ENCODE measurements at places on chromosomes 11 and 22. TPM values are rescaled to one million over a fixed set of nuclear protein-coding genes. Genes with fewer than 3 reads are reported as not detected.

DNA sequence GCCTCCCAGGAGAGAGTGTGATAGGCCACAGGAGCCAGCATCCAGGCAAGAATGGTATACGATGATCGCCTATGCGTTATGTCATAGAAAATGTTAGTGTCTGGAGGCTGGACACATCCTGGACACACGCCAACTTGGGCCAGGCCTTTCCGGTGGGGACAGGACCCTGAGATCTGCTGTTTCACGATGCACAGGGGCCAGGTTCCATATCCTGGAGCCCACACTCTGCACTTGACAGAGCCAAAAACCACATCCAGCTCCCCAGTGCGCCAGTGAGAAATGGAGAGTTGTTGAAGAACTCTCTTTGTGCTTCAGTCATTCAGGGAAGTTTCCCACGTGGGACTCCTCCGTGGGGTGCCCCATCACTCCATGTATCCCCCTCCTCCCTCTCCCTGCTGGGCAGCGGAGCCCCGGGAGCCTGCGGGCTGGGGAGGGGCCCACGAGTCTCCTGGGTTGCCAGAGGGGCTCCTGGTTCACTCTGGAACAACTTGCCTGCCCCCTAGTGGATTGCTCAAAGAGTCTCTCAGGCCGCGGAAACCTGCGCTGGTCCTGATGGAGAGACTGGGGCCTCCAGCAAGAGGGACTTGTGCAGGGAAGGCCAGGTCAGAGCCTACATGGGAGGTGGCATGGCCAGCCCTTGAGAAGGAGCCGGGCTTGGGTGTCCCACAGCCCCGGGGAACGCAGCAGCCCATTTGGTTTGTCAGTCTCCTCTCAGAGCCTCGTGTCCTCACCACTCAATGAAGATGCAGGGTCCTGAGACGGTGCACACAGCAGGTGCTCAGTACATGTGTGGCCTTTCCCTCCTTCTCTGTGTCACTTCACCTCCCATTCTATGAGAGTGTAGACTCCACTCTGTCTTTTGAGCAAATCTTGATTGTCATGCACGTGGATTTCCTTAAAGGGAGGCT lies 10.2 kb upstream of the LRRC32 start:
- no peak overlapping the region for H3K27ac ChIP-seq
- no peaks in the 10 kb centered on the region for H3K27me3 ChIP-seq
- no peaks in the 10 kb centered on the region for H3K36me3 ChIP-seq
- H3K4me3 ChIP-seq = no peak overlapping the region

Gene IGLL5
- total RNA-seq = not detected

DNA sequence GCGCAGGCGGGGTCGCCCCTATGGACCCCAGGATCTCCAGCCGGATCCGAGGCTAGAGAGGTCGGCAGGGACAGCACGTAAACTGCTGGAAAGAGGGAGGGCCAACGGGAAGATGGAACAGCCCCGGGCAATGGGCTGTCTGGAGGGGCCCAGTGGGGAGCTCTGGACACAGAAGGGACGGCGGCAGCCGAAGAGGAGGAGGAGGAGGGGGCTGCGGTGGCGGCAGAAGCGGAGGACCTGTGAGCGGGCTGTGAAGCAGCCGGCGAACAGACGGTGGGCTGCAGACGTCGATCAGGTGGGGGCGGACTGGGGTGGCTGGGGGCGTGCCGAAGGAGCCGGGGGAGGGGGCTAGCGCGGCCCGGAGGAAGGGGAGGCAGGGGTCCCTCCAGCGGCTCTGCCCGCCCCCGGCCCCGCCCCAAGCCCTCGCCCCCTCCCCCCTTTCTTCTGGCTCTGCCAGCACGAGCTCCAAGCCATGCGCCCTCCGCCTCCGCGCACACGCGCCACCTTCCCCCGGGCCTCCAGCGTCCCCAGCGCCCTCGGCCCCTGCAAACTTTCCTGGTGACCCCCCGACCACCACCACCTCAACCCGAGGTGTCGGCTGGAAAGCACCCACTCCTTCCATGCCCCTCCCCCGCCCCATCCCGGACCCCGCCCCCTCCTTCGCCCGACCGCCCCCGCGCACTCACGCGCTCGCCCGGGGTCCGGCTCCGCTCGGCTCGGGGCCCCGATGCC lies 432 bp downstream of the TNKS1BP1 start:
- no peaks in the 10 kb centered on the region for H3K27me3 ChIP-seq
- H3K4me1 ChIP-seq = peaks cover 21% of the 10 kb centered on the region
- peak overlapping the region; percentile 97 for H3K27ac ChIP-seq
- peak; percentile 40 for DNase-seq

DNA sequence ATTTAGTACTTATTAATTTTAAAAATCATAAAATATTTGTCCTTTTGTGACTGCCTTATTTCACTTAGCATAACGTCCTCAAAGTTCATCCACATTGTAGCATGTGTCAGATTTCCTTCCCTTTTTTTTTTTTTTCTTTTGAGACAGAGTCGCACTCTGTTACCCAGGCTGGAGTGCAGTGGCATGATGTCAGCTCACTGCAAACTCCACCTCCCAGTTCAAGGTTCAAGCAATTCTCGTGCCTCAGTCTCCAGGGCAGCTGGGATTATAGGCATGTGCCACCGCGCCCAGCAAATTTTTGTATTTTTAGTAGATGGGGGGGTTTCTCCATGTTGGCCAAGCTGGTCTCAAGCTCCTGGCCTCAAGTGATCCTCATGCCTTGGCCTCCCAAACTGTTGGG lies 10.6 kb downstream of the RAB6A start:
- H3K27me3 ChIP-seq = no peaks in the 10 kb centered on the region
- H3K27ac ChIP-seq = no peak overlapping the region
- no peak for DNase-seq
- no peaks in the 10 kb centered on the region for H3K36me3 ChIP-seq

Gene TRIM21
- 17.0 TPM for total RNA-seq

DNA sequence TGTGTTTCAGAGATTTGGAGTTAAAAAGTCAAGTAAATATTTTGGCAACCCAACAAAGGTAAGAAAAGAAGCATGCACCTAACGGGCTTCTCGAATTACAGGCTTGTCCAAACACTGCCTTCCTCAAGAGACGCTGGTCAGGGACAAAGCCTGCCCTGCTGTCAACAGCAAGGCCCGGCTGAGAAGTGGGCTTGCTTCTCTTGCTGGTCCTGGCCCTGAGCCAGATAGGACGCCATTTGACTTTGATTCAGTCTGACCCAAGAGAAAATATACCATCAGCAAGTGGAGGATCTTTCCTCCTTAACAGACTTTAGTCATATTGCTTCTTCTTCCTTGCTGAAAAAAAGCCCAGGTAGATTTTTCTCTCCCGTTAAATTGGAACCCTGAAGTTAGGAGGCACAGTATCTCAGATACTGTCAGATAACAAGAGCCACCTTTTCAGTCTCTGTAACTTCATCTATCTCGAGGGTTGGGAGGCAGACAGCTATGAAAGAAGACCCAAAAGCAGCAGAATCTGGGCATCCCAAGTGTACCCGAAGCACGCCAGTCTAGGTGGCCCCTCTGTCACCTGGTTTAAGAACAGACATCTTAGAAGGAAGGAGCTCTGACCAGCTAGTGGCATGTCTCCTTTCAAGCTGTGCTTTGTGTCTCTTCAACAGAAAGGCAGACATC lies 57.5 kb downstream of the C22orf31 start:
- DNase-seq = peak; percentile 85
- H3K4me1 ChIP-seq = peaks cover 10% of the 10 kb centered on the region
- peak overlapping the region; percentile 78 for H3K27ac ChIP-seq
- no peaks in the 10 kb centered on the region for H3K27me3 ChIP-seq
- H3K4me3 ChIP-seq = no peak overlapping the region

Gene POU2AF3
- total RNA-seq = 9.5 TPM

Gene ZNF280B
- total RNA-seq = 0.50 TPM

GRCh38 chr11:125091247-125091876 lies 20.1 kb downstream of the TMEM218 start:
- H3K4me3 ChIP-seq = no peak overlapping the region
- no peak for DNase-seq
- no peaks in the 10 kb centered on the region for H3K36me3 ChIP-seq
- H3K27ac ChIP-seq = no peak overlapping the region

DNA sequence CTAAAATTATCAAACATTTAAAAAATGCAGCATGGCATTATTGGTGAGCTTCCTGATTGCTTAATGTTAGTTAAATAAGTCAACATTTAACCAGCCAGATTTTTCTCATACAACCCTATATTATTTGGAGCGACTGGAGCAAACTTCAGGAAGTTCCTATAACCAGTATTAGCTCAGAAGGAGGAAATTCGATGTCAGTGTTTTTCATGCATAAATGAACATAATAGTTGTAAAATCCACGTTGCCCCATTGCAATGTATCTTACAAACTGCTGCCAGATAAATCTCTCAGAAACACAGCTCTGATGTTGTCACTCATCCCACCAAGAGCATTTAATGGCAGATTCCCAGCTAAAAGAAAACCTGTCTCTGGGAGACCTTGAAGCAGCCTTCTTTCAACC lies 278.5 kb downstream of the CASP12 start:
- no peak overlapping the region for H3K4me3 ChIP-seq
- no peak for DNase-seq
- H3K4me1 ChIP-seq = no peaks in the 10 kb centered on the region
- H3K27me3 ChIP-seq = no peaks in the 10 kb centered on the region
- no peaks in the 10 kb centered on the region for H3K36me3 ChIP-seq

Gene SCN2B
- 0.68 TPM for total RNA-seq

GRCh38 chr11:62539238-62539925 lies 7.2 kb downstream of the AHNAK start:
- DNase-seq = no peak
- peaks cover 49% of the 10 kb centered on the region for H3K4me1 ChIP-seq
- no peak overlapping the region for H3K4me3 ChIP-seq

- no peaks in the 10 kb centered on the region for H3K4me1 ChIP-seq
- H3K27ac ChIP-seq = no peak overlapping the region
- no peak overlapping the region for H3K4me3 ChIP-seq
- H3K27me3 ChIP-seq = peaks cover 4% of the 10 kb centered on the region
- no peak for DNase-seq
Observed at GRCh38 chr22:49735901-49736421, 91.7 kb downstream of the BRD1 start.

Gene OR5T1
- not detected for total RNA-seq

- no peaks in the 10 kb centered on the region for H3K36me3 ChIP-seq
- no peak overlapping the region for H3K27ac ChIP-seq
- H3K4me1 ChIP-seq = no peaks in the 10 kb centered on the region
Observed at GRCh38 chr11:34394771-34395300, 37.0 kb upstream of the ABTB2 start.

GRCh38 chr22:46593211-46593681 lies 26.9 kb upstream of the GRAMD4 start:
- H3K27ac ChIP-seq = no peak overlapping the region
- DNase-seq = no peak
- no peaks in the 10 kb centered on the region for H3K36me3 ChIP-seq
- H3K4me3 ChIP-seq = no peak overlapping the region

Data from prostate gland (tissue), 2 donors.